Glutamatergic neuron (in vitro differentiated cells): ENCODE measurements at places on chromosomes 2 and 18.

- no peak for DNase-seq
Observed at GRCh38 chr2:45902781-45903375, 251.4 kb downstream of the PRKCE start.

DNA sequence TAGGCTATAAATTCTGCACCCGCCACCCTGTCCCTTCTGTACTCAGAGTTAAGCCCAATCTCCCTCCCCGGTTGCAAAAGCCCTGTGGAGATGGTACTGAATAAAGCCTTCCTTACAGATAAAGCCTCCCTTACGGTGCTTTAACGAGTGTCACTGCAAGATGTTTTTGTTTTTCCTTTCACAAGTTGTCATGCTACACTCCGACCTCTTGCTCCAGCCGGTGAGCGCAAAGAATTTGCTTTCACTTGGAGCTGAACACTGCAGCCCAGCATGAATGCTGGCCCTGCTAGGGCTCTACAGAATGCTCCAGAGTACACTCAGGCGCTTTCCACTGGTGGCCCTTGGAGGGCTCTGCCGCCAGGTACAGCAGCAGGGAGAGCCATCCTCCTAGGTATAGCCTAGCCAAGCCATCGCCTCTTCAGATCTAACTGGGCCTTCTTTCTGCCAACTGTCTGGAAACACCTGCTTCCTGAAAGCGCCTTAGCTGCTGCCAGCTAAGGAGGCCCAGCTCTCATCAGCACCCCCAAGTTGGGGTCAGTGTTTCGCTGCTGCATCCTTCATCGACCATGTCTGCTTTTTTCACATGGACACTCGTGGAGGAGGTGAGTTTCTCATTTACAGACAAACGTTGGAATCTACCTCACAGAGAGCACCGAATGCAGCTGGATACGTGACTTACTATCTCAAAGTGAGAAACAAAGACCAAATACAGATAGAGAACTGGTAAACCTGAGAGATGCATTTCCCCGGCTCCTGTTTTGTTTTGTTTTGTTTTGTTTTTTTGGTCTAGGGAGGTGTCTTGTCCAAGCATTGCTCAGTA is 13.4 kb upstream of the CREG2 start:
- DNase-seq = no peak

DNA sequence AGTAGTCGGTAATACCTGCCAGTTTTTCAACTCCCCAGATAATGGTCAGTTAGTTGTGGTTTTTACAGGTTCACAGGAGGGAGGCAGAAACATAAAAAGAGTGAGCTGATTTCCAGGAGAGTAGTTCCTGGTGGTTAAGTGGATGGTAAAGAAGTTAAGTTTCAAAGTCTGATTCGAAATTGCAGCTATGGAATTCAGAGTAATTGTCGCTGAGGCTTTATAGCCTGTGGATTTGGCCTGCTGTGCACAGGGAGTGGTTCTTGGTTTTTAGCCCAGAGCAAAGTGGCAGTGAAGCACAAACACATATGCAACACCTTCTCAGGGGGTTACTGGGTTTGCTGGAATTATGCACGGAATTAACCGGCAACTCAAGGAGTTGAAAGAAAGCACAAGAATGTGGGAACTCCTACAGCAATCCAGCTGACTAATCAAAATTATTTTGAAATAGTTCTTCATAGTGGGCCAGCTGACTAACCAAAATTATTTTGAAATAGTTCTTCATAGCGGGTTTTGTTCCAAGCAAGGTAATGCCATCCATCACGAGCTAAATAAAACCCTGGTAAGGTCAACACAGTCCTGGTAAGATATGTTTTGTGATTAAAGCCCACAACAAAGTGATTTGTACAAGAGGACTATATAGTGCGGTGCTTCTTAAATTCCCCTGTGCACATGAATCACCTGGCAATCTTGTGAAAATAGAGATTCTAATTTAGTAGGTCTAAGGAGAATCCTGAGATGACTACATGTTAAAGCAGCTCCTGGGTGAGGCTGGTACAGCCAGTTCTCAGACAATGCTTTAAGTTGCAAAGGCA is 94.4 kb downstream of the SGPP2 start:
- no peak for DNase-seq

- no peak for DNase-seq
Observed at GRCh38 chr2:189116979-189117378, 62.6 kb downstream of the COL5A2 start.

GRCh38 chr2:27522400-27522945 is 25.8 kb downstream of the GCKR start:
- DNase-seq = no peak

DNA sequence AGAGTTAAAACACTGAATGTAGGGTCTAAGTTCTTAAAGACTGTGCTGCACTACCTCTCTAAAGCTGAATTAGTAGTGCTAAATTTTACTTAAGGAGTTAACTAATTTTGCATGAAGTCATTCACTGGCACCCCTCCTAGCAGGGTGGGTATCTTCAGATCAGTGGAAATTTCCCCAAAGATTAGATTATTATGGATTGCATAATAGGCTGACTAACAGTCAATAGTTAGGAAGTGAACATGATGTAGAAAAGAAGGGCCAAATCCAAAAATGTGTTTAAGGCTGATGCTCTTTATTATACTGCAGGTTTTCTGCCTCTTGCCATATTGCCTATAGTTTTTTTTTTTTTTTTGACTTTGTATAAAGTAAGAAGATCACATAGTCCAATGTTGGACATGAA is 5.2 kb downstream of the ZNF638 start:
- no peak for DNase-seq
